Dermis blood vessel endothelial cell (primary cell): ENCODE measurements at places on chromosomes 11 and 22. TPM values are rescaled to one million over a fixed set of nuclear protein-coding genes. Genes with fewer than 3 reads are reported as not detected.

- DNase-seq, result no peak
Measured at GRCh38 chr11:109384873-109385272, 37.1 kb upstream of the C11orf87 start.

- DNase-seq, result no peak
Measured at GRCh38 chr11:11419747-11420146, 66.7 kb upstream of the CSNK2A3 start.

Gene MAP6
- 0.14 and 0.51 TPM in 2 replicates for total RNA-seq

GRCh38 chr22:19412478-19412877 is 19.1 kb downstream of the HIRA start:
- no peak for DNase-seq

- peak; percentile 32 for DNase-seq
Measured at GRCh38 chr22:42800451-42801251, 56.4 kb downstream of the ARFGAP3 start.

DNA sequence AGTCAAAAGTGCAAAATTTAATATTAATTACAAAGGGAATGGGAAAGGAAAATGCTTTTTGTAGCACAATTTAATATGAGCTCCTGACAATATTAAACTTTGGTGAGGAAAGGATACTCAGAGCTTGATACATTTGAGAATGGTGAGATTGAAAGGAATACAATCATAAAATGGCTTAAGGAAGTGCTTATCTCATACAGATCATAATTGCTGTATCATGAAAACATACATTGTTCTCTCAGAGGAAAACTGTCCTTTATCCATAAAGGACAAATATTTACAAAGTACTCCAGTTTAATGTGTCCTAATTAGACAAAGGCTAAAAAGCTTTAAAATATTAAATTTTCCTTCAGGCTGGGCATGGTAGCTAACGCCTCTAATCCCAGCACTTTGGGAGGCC is 260.4 kb downstream of the TMEM135 start:
- DNase-seq, result no peak

Gene OR6T1
- total RNA-seq, result not detected in 2 replicates

DNA sequence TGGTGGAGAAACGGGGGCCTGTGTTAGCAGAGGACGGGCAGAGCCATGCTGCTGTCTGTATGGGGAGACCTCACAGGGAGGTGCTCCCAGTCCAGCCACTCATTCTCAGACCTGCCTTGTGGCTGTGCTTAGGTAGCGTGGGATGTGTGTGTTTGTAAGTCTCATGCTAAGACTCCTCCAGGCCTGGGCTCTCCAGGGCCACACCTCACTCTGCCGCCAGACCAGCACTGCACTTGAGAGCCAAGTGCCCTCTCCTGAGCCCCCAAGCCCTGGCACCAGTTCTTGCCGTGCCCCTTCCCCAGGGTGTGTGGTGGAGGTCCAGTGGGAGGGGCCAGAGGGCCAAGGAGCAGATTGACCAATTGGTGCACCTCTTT is 108.8 kb downstream of the BCR start:
- no peak for DNase-seq

Gene API5
- total RNA-seq, result 86.8 and 118 TPM in 2 replicates

- DNase-seq, result peak; percentile 86
Measured at GRCh38 chr22:30390974-30391691, 3.9 kb upstream of the RNF215 start.

Gene CCDC87
- 0.17 and 0.28 TPM in 2 replicates for total RNA-seq

Gene OR4C11
- not detected in 2 replicates for total RNA-seq

Gene VSTM5
- total RNA-seq, result 0.05 TPM in 1 of 2 replicates, not detected in the other

Gene PRAME
- total RNA-seq, result not detected in 2 replicates

DNA sequence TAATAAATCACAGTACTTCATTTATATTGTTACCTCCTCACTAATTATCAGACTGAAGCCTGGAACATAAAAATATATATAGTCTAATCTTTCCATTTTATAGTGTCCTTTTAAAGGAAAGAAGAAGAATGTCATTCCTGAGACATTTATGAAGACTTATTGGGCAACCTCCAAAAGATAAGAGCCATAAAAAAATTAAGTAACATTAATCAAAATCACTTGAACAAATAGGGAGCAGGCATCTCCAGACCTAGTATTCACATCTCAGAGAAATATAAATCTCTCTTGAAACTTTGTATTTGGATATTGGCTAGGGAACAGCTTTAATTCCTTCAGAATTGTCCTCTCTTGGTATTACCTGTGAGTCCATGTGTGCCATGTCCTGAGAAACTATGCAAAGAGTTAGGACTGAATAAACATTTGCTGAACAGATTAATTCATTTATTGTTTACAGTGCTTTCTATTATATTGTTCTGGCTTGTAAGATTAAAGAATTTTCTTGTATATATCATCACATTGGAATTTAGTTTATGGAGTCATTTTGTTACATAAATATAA is 530.5 kb upstream of the LRRC4C start:
- no peak for DNase-seq

DNA sequence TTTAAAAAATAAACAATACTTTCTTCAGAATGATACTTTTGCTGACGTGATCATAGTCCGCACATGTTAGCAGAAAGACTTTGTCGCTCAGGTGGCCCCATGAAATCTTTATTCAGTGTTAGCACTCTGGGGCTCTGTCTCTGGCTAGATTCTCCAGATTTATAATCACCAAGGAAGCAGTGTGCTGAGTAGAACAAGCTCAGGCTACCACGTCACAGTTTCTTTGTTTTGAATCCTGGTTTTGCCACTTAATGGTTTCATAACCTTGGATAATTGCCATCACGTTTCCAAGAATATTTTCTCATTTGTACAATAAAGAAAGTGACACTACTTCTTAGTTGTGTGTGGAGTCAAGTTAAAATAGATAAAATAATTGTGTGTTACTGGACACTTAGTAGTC is 3.9 kb upstream of the MUC15 start:
- DNase-seq, result no peak

Gene ADAMTS8
- total RNA-seq, result not detected in 2 replicates

DNA sequence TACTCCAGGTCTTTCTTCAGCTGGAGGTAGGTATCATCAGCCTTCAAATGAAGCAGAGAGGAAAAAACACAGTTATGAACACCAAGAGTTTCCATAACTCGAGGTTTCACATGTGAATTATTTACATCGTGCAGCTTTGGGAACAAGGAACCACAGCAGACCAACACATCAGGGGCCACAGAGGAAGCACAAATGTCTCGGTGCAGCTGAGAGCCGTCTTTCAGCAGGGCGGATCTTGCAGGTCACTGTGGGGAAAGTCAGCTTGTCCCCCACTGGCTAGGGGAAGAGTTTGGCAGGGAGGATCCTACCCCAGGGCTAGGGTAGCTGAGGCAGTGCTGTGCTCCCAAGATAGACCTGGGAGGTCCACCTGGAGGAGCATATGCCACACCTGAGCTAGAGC is 74.7 kb downstream of the C11orf58 start:
- DNase-seq, result no peak

Gene HBD
- not detected in 2 replicates for total RNA-seq

Gene MEN1
- total RNA-seq, result 20.1 and 38.7 TPM in 2 replicates

- DNase-seq, result no peak
Measured at GRCh38 chr11:82902880-82903279, 1.3 kb downstream of the DDIAS start.

- no peak for DNase-seq
Measured at GRCh38 chr22:33787645-33788456, 132.4 kb downstream of the LARGE1 start.

Gene GRAMD1B
- total RNA-seq, result 3.7 and 10.3 TPM in 2 replicates

Gene ROBO4
- 521 and 692 TPM in 2 replicates for total RNA-seq

GRCh38 chr22:50260801-50261614 is 475 bp downstream of the MAPK12 start:
- peak; percentile 76 for DNase-seq

- no peak for DNase-seq
Measured at GRCh38 chr11:34601085-34601444, 19.8 kb upstream of the EHF start.

- DNase-seq, result no peak
Measured at GRCh38 chr22:49997251-49997599, 15.3 kb downstream of the IL17REL start.

Gene PLEKHA7
- total RNA-seq, result 4.3 and 6.4 TPM in 2 replicates
